ENCODE measurements at places on chromosomes 4 and X. TPM values are rescaled to one million over a fixed set of nuclear protein-coding genes. Genes with fewer than 3 reads are reported as not detected.

- DNase-seq: no peak
Measured at GRCh38 chr4:59968796-59969195, 1231.3 kb upstream of the ADGRL3 start.

DNA sequence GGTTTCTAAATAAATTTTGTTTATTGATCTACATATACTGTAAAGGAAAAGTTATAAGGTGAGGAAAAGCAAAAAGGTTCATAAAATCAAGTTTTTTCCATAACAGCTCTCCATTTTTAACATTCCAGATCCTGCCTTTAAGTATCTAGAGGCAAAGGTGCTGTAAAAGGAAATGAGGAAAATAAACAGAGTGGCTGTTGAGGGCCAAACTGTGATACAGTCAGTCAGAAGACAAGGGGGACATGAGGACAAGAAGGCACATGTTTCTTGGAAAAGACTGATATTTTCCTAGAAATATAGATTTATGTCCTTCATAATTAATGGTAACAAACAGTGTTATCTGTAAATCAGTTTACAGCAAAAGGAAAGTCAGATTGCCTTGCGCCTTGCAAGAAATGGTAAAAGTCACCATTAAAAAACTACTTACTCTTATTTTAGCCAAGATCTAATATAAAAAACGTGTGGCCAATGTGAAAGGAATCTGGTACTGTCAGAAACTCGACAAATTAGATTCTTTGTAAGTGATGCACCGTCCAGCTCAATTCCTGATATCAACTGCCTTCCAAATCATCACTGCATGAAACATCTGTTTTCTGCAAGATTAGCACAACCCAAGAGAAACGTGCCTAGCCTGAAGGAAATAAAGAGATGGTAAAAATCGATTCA, 34.0 kb upstream of the VEGFD start:
- no peak for DNase-seq

DNA sequence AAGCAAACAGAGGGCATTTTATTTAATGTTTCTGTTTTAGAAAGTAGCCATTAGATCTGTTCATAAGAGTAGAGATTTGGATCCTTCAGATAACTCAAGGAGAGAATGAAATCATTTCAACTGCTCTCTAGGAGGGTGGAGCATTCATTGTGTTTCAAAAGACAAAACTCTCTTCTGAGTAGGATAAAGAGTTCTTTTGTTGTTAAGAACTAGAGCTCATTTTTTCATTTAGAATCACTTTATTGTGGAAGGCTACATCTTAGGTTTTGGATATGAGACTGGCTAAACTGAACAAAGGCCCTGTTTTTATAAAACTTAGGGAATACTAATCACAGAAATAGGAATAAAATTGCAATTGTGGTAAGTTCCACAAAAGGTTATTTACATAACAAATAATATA, 193.9 kb upstream of the PCDH10 start:
- DNase-seq: no peak

DNA sequence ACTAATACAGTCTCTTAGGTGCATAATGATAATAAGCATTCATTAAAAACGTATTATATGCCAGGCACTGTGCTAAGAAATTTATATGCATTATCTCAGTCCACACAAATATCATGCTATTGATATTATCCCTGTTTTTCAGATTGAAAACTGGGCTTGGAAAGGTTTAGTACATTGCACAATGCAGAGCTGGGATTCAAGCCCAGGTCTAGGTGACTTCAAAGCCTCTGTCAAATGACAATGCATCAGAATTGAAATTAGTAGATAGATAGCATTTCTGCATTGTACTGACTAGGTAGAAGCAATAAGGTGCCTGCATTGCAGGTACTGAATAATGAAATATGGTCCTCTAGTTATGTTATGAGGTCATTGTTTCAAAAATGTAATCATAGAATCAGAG, 18.2 kb upstream of the SCOC start:
- DNase-seq: no peak

- peak; percentile 92 for DNase-seq
Measured at GRCh38 chr4:3387943-3388361, 53.8 kb upstream of the HGFAC start.

DNA sequence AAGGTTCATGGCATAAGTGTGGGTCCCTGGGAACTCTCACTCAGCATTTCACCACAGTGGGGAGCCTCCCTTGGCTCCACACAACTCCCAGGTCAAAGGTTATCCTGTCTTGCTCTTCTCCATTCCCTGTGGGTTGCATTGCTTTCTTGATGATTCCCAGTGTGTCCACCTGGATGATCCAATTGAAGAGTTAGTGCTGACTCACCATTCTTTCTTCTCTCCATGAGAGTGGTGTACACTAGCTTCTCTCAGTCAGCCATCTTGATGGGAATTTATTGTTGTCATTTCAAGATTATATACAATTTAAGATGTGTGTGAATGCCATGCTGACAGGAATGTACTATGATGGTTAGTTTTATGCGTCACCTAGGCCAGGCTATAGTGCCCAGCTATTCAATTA, 25.6 kb upstream of the C4orf17 start:
- DNase-seq: no peak

- no peak for DNase-seq
Measured at GRCh38 chrX:65689377-65689776, 21.9 kb downstream of the MSN start.

- no peak for DNase-seq
Measured at GRCh38 chr4:99117876-99118693, 26.0 kb downstream of the ADH4 start.

DNA sequence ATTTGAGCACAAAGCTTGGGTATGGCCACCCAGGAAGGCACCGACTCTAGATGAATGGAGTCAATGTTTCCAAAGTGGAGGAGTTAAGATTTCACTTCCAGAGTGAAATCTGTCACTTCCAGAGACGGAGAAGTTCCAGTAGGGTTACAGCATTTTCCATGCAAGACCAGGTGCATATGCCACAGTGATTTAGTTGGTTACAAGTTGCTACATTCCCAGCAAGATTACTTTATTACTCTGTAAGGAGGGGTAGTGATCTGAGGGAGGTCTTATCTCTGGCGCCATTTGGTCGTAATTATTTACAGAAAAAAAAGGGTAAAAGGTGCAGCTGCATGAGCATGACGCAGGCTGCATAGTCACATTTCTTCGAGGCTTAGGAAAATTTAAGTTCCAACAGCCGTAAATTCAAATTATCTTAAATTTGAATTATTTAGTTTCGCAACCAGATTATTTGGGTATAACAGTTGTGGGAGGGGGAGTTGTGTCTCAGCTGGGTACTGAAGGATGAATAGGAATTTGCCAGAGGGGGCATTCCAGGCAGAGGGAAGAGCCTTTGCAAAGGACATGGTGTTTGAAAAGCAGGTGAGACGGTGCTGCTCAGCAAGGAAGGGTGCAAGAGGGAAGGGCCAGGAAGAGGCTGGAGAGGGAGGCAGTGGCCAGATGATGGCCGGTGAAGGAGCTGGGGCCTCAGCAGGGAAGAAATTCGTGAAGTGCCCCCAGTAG, 17.4 kb upstream of the AFAP1 start:
- no peak for DNase-seq

- no peak for DNase-seq
Measured at GRCh38 chr4:158996669-158997074, 106.2 kb upstream of the RAPGEF2 start.

DNA sequence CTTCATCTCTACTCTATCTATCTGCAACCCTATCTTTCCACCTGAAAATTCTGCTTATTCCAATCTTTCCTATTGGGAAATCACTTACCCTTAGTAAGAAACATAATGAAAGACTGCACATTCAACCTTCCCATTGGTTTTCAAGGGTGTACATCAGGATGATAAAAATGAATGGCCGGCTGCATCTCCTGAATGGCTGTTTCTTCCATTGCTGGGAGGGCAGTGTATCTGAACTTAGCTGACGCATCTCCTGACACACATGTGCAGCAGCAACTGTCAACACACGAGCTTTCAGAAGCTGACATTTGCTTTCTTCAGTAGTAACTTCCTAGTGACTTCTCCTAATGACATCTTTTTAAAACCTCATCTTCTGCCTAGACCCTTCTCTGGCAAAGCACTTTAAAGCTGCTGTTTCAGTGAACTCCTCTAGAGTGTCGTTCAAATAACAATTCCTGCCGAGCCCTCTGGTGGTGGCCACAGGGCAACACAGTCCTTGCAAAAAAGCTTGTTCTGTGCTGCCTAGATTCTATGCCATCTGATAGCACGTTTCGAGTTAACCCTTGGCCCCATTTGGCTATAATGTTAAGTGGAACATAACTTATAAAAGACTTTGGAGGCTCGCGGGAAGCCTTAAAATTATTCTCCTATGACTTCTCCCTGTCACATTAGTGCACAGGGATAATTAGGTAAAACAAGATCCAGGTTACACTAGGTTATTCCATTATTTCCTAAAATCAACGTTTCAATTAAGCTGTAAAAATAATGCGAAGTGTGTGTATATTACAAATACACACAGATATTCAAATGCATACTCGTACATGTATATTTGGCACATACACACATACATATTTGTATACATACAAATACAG, 2340.7 kb downstream of the PCDH7 start:
- DNase-seq: peak; percentile 18

DNA sequence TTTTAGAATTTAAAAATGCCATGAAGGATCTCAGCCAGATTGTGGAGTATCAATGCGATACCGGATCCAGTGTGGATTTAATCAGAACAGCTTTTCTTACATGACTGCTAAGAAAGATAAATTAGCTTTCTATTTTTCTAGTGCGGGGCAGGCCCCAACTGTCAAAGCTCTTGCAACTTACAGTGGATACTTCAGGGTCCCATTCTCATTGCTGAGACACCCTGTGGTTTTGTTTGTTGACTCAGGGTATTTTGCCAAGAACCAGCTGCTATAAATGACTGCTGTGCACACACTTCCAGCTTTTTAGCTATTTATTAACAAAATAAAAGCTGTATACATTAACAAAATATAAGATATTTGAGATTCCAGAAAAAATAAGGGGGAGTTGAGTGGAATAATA, 166.4 kb downstream of the DCLK2 start:
- no peak for DNase-seq

- no peak for DNase-seq
Measured at GRCh38 chrX:805988-806387, 175.4 kb downstream of the SHOX start.

DNA sequence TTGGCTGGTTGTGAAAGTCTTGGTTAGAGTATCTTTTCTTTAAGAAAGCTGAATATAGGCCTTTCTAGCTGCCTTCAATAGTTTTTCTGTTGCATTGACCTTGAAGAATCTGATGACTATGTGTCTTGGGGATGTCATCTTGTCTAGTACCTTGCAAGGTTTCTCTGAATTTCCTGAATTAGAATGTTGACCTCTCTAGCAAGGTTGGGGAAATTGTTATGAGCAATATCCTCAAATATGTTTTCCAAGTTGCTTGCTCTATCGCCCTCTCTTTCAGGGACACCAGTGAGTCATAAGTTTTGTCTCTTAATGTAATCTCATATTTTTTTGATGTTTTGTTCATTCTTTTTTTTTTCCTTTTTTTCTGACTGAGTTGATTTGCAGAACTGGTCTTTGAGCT, 194.7 kb downstream of the RAB28 start:
- no peak for DNase-seq

GRCh38 chr4:7334521-7335275, 100.0 kb downstream of the PSAPL1 start:
- no peak for DNase-seq

DNA sequence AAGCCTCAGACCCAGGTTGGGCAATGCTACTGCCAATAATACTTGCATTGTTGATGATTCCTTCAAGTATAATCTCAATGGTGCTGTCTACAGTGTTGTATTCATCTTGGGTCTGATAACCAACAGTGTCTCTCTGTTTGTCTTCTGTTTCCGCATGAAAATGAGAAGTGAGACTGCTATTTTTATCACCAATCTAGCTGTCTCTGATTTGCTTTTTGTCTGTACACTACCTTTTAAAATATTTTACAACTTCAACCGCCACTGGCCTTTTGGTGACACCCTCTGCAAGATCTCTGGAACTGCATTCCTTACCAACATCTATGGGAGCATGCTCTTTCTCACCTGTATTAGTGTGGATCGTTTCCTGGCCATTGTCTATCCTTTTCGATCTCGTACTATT, 7.4 kb downstream of the LPAR4 start:
- DNase-seq: no peak

DNA sequence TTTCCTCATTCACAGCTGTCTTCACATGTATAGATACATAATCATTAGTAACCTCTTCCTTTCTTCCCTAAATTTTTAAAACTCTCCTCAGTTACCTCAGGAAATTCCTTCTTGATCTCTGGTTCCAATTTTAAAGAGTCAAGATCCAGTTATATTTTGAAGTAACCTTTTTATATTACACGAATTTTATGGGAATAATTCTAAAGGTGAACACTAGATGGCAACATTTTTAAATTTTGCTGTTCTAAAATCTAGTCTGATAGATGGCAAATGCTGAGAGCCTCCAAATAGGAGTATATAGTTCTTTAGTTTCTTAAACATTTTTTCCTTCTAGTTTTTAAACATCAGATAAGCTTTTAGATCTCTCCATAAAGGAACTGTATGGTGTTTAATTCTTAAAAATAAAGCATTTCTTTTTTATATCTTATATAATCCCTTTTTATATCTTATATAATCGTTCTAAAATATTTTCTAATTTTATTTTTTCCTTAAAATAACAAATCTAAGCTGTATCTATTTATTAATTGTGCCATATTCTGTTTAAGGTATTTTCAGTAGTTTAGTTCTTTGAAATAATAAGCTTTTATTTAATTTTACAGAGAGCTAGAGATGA, 37.9 kb upstream of the PAPSS1 start:
- DNase-seq: no peak

DNA sequence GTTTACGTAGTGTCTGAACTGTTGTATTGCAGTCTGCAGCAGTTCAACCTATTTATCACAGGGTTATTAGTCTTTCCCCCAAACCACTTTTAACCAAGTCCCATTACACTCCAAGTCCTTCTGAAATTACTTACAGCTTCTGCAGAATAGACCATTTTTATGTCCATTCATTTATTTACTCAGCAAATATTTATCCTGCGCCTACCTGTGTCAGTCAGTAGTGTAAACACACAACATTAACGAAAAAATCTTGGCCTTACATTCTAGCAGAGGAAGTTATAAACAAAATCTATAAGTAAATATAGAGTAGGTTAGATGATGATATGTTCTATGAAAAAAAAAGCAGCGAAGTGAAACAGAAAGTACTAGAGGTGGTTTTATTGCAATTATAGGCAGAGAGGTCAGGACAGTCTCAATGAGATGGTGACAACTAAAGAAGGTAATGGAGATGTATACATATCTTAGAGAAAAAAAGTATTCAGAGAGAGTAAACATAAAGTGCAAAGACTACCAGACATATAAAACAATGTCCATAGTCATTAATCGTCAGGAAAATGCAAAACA, 534.7 kb downstream of the KCNIP4 start:
- no peak for DNase-seq

- no peak for DNase-seq
Measured at GRCh38 chrX:865422-865821, 234.8 kb downstream of the SHOX start.

PGAM4 gene
- not detected for total RNA-seq

NLRP2B gene
- total RNA-seq: not detected

TMPRSS11D gene
- total RNA-seq: not detected

SYTL5 gene
- 0.39 TPM for total RNA-seq

CYBB gene
- total RNA-seq: 75.1 TPM

SHROOM3 gene
- total RNA-seq: 10.0 TPM

CHRDL1 gene
- 37.8 TPM for total RNA-seq

ANKRD50 gene
- total RNA-seq: 6.8 TPM

TCP11X2 gene
- not detected for total RNA-seq

SAP30 gene
- 18.0 TPM for total RNA-seq

GRIA2 gene
- total RNA-seq: not detected

TMEM150C gene
- total RNA-seq: 12.8 TPM
